ENCODE measurements at places on chromosomes 13 and 19. TPM values are rescaled to one million over a fixed set of nuclear protein-coding genes. Genes with fewer than 3 reads are reported as not detected.

The OR7C1 gene
- total RNA-seq, result not detected

The RHPN2 gene
- 0.49 TPM for total RNA-seq

The KLK4 gene
- total RNA-seq, result not detected

The KIR3DL1 gene
- total RNA-seq, result not detected
